A172 (cell line): ENCODE measurements at places on chromosomes 12 and 14.
A peak's percentile ranks its signal among the peaks of the same experiment; 100 is the strongest.

GRCh38 chr12:75717902-75718301, 206.5 kb upstream of the KRR1 start:
- no peak for DNase-seq

DNA sequence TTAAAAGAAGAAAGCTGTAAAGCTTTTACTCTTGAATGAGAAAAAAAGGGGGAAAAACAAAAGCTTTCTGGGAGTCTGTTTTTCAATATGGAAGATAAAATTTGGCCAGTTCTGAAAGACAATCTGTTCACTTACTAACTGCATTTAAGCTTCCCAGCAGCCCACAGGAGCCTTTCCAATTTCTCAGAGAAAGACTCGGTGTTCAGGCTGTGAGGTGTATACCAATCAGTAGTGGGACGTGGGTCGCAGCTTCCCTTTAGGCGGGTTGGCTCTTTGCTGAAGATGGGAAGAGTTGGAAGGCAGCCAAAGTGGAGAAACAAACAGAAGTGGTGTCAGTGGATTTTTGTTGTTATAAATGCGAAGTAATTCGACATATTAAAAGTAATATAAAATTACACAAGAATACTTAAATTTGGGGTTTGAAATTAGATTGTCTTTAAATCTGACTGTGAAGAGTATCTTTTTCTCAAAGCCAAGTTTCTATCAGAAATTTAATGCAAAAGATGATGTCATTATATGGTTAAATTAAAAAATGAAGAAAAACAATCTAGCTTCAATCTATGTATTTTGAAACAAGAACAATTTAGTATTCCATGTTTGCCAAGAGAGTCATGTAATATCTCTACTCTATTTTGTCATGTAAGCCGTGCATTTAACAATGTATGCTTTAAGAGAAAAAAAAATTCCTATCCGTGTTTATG, 590.2 kb upstream of the ATXN7L3B start:
- no peak for DNase-seq

DNA sequence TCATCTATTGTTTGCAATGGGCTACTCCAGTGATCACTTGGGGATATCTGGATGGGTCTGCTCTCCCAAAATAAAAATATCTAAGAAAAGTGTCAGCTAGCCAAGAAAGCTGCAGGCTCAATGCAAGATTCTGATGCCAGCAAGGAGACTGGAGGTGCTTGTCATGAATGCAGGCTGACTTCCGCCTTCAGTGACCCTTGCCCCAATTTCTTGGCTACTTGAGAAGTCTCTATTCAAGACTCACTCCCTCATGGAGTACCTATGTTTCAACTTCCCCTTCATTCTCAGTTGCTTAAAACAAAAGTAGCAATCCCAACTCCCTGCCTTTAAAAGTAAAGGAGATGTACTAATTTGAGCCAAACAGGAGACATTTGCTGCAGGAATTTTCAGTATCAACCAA, 123.9 kb downstream of the GPR65 start:
- DNase-seq = no peak

DNA sequence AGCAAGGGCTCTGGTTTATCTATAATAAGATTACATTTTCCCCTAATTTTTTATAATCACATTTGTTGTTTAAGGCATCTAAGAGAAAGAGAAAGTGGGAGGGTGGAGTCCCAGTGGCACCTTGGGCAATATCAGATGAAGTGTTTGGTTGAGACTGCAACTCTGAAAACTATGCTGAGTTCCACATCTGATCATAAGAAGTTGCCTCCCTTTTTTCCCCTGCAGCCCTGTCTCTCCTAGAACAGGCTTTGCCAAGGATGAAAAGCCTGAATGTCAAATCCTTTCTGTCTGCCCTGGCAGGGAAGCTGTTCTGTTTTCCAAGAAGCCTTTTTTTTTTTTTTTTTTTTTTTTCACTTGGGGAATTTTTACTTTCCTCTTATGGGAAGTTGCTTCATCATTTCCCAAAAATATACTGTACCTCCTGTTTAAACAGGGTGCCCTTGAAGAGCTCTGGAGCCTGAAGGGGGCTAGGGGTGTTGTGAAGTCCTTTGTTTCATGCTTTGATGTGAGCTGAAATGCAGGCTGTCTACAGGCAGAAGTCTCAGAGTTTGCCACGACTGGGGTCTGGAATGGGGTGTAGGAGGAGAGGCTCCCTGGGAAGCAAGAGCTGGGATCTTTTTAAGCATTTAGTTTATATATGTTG, 71.3 kb downstream of the SUSD6 start:
- DNase-seq = no peak

- DNase-seq = peak; percentile 74
Measured at GRCh38 chr12:50110762-50111351, 1.2 kb upstream of the COX14 start.

DNA sequence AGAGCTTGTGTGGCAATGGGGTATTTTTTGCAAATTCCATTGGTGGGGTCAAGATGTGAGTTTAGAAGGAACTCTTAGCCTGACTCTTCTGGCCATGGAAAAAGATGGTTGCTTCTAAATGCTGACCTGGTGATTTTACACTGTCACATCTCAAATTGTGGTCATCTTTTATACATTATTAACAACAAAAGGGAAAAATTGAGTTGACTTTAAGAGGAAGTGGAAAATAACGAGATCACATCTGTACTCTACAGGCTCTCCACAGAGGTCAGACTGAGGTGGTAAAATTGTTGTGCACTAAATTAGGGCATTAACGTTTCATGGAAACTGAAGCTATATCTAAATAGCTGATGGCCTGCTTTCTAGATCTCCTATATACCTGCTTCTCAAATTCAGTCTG, 44.7 kb downstream of the PTPN11 start:
- no peak for DNase-seq
